ENCODE measurements at places on chromosomes 16 and 17.

- DNase-seq: no peak
Measured at GRCh38 chr17:82377924-82378740, 6.6 kb downstream of the UTS2R start.

- DNase-seq: peak; percentile 2
Measured at GRCh38 chr16:68704232-68704867, 32.7 kb upstream of the CDH1 start.

DNA sequence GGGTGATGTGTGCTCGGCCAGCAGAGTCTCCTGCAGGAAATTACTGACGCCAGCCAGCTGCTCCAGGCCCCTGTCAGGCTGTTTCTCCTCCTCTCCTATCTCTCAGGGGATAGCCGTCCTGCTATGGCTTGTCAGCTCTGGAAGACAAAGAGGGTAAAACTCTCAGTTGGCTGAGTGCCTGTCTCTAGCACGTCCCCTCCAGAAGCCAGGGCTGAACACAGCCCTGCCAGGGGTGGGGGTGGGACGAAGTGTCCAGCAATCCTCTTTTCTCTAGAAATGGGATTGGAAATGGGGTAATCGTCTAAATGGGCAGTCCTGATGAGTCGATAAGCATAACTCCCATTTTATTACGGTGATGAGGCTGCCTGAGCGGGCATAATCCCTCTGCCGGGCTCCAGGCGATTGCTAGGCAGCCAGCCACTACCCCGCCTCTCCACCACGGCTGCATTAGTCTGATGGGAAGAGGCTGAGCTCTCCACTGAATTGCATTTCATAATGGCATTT is 89.1 kb upstream of the GNAO1 start:
- no peak for DNase-seq

GRCh38 chr17:77449908-77450741 is 309.4 kb downstream of the SEC14L1 start:
- no peak for DNase-seq

- no peak for DNase-seq
Measured at GRCh38 chr16:87582216-87582965, 19.9 kb upstream of the JPH3 start.

GRCh38 chr17:81027591-81028505 is 7.1 kb upstream of the BAIAP2 start:
- no peak for DNase-seq

DNA sequence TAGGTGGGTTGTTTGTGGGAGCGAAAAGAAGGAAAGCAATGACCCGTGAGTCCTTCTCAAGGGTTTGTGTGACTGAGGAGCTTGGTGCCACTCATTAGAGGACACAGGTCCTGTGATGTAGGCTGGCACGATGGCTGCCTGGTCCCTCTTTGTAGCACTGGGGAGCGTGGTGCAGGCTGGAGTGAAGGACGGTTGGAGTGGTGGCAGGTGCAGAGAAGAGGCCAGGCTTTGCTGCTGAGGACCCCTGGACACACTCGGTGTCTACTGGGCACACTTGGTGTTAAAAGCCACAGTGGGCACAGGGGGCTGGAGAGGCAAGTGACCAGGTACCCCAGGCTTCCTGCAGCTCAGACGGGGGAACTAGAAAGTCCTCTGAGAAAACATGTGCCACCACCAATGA is 106.0 kb downstream of the NTN1 start:
- no peak for DNase-seq

GRCh38 chr17:10605221-10605783 is 51.8 kb downstream of the MYH3 start:
- DNase-seq: no peak

- DNase-seq: no peak
Measured at GRCh38 chr17:73744411-73744810, 100.2 kb upstream of the SDK2 start.
